ENCODE measurements at places on chromosomes 5 and 9.

GRCh38 chr5:35902046-35902672 is 36.3 kb downstream of the CAPSL start:
- DNase-seq: no peak

DNA sequence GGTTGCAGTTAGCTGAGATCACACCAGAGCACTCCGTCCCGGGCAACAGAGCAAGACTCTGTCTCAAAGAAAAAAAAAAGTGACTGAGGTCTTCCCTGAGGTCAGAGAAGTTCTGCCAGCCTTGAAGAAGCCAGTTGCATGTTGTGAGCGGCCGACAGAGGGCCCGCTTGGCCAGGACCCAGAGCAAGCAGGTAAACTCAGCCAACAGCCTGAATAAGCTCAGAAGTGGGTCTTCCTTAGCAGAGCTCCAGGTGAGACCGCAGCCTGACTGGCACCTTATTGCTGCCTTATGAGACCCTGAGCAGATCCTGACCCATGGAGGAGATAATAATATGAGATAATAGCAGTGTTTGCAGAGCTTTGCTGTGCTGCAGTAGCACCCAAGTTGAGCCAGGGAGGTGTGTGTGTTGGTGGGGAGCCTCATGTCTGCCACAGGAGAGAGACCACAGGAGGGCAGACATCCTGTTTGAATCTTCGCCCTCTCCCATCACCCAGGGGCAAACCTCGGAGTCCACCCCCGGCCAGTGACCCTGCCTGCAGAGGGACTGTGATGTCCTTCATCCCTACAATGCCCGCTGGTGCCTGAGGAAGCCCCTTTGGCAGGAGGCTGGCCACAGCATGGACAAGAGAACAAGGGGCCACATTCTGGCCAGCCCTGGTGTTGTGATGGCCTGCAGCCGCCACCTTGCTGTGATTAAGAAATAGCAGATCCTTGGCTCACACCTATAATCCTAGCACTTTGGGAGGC is 10.8 kb upstream of the BARX1 start:
- DNase-seq: no peak

- no peak for DNase-seq
Measured at GRCh38 chr9:88373045-88373444, 15.2 kb upstream of the SPIN1 start.

DNA sequence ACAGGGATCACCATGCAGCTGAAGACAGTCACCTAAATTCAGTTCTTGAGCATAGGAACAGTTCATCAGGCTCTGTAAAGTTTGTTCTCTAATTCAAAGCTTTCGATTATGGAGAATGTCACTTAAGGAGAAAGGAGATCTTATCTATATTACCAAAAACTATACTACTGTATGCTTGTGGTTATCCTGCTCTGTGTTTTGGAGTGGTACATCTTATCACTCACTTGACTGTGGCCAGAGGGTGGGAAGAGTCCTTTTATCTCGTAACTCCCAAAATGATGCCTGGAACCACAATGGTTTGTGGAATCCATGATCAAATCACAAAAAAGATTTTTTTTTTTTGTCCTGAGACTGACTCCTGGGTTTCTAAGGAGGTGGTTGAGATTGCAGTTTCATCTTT is 230.7 kb downstream of the COMMD10 start:
- DNase-seq: no peak

DNA sequence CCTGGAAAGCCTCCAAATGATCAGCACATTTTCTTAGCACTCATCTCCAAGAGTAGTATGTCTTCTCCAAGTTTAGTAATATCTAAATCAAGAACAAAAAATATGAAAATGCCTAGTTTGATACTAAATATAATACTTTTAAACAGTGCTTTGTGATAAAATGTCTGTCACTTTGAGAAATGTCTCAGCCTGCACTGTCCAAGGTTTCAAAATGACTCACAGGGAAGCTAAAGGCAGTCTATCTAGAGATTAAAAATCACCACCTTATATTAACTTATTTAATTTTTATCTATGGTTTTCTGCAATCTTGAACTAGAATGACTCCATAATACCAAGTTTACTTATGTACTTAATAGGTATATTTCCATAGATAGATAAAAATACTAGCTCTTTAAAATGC is 633.0 kb upstream of the C9orf72 start:
- no peak for DNase-seq

GRCh38 chr5:121189342-121190305 is 662.1 kb upstream of the FTMT start:
- DNase-seq: no peak

GRCh38 chr5:118894709-118895108 is 93.6 kb downstream of the DTWD2 start:
- no peak for DNase-seq

DNA sequence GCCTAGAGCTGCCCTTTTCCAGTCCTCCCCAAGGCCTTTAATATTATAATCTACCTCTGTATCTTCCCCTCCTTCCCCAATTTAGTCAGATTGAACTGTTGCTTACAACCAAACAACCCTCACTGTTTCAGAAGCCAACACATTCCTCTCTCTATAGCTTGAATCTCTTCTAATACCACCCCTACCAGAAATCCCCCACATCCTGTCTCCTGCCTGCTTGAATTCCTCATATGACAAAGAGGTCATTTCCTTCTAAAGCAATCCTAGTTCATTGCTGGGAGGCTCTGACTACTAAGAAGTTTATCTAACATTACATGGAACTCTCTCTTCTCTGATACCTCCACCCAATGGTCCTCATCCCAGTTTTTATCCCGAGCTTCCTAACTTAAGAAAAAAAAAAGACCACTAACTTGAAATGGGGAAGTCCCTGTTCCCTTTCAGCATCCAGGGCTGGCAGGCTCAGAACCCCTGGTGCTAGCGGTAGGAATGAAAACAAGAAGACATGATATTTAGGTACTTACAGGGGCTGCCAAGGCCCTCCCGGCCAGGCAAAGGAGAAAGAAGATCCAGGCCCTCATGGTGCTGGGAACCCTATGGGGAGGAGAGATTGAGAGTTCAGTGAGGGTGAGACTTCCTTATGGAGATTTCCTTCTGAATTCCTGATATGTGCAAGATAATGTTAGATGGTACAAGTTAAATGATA is 11.0 kb downstream of the SPARC start:
- no peak for DNase-seq

DNA sequence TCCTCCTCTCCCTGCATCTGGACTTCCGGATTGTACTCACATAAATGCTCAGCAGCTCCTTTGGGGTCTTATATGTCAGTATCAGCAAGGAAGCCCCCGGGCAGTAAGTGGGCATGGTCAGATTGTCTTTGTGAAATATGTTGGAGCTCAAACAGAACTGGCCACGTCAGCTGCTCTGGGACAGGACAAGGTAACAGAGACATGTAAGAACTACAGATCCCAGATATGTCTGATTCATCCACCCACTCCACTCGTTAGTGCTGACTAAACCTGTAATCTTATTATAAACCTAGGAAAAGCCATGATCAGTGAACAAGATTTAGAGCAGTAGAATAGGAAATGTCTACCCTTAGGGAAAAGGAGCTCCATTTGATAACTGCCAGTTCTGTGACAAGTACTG is 561.8 kb downstream of the CETN3 start:
- no peak for DNase-seq

GRCh38 chr9:134243778-134244467 is 79.6 kb upstream of the RNU6ATAC start:
- no peak for DNase-seq

- DNase-seq: no peak
Measured at GRCh38 chr5:56357426-56357825, 124.3 kb upstream of the ANKRD55 start.

GRCh38 chr9:15867988-15868387 is 315.1 kb downstream of the CCDC171 start:
- DNase-seq: no peak

- no peak for DNase-seq
Measured at GRCh38 chr5:171457208-171457981, 37.9 kb downstream of the FGF18 start.

DNA sequence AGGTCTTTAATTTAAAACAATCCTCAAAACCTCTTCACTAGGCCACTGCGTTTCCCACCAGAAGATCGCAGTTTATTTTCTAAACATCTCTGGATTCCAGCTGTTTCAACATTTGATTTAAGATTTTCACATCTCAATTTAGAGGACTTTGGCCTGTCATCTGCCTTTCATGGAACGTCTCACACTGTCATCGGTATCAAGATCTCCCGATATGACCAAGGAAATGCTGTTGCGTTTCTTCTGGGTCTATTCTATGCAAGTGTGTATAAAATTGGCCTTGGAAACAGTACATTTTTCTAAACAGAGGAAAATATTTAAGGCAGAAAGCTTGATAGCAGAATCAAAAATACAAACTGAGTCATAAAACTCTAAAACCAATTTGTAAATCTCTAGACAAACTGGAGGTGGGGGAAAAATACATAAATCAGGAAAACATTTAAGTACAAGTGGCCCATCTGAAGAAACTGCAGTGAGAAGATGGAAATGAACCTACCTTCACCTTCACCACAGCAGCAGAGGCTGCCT is 53.6 kb upstream of the SIMC1 start:
- DNase-seq: no peak

DNA sequence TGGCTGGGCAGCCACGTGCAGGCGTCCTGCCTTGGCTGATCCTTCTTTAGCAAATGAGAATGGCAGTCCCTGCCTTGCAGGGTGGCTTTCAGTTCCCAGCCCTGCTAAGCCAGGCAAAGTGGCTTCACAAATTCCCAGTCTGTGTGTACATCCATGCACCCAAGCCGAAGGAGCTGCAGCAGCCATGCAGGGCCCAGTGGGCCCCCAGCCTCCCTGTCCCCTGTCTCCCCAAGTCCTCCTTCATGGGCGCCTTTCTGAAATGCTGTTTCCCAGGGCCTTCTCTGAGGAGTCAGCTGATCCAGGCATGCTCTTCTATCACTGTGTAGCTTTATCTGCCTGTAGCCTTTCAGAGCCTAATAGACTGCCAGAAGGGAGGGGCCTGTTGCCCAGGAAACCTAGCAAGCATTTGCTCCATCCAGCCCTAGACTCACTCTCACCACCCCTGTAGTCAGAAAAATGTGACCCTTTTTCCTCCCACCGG is 47.4 kb upstream of the SHC3 start:
- no peak for DNase-seq

GRCh38 chr5:137666461-137666850 is 69.4 kb downstream of the KLHL3 start:
- DNase-seq: no peak

GRCh38 chr5:68456756-68457217 is 241.2 kb downstream of the PIK3R1 start:
- peak; percentile 96 for DNase-seq

GRCh38 chr5:172898218-172898842 is 60.9 kb upstream of the RPL26L1 start:
- DNase-seq: no peak

DNA sequence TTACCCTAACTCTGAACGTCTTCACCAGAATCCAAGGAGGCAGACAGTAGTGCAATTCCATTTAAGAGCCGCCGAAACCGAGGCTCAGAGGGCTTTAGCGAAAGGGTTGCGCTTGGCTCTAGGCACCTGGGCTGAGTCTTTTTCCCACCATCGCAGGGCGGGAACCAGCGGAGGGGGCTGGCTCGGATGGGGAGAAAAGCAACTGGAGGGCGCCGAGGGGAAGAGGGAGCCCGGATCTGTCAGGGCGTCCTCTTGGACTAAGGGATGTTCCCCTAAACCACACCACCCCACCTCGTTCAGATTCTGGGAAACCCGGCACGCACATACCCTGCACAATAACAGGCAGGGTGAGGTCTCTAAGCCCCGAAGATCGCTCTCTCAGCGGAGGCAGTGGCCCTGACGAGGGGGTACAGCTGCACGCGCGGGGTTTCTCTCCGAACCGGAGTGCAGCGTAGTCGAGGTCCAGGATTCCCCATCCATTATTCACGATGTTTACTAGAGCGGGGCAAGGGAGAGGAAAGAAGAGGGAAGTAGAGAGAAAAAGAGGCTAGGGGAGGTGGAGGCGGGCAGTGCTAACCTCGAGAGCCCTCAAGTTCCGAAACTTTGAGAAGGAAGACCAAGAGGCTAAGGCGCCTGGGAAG is 1.3 kb upstream of the POU4F3 start:
- no peak for DNase-seq

GRCh38 chr9:137683262-137683864 is 64.6 kb downstream of the EHMT1 start:
- no peak for DNase-seq

DNA sequence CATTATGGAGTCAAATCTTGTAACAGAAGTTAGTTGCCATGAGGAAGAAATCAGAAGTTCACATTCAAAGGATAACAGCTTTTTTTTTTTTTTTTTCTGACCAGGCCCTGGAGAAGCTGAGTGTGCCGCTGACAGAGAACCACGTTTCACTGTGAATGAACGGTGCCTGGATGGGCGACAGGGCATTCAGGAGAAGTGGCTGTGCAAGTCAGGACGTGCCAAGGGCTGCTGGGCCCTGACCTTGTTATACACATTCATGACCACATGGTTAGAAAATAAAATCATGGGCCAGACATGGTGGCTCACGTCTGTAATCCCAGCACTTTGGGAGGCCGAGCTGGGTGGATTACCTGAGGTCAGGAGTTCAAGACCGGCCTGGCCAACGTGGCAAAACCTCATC is 91.6 kb downstream of the ANKH start:
- no peak for DNase-seq

DNA sequence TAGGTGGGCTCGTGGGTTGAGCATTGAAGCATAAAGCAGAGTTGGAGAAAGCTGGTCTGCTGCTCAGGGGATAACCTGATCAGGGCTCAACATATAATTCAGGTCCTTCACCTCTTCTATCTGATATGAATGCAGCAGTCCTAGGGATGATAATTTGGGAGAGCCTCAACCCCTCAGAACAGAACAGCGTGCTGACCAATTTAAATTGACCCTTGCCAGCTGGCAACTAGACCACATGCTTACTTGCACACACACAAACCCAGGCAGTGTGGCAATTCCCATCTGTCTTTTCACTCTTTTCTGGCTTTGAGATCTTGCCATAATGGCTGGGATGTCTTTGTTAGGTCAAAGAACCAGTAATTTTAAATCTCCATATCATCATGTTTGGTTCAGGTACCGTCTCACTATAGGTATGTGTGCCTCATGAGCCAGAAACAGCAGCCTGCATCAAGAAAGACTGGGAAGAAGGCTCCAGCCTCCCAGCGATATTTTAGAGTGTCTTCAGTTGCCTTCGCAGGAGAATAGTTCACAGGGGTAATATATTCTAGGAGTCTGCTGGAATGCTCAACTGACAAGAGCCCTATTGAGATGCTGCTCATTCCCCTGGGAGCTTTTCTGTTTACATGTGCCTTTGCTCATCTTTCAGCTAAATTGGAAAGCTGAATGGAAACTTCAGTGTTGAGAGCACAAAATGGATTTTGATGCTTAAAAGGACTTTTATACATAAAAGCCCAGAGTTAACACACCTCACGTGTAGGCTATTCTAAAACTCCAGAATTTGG is 497.6 kb downstream of the RASEF start:
- DNase-seq: no peak

DNA sequence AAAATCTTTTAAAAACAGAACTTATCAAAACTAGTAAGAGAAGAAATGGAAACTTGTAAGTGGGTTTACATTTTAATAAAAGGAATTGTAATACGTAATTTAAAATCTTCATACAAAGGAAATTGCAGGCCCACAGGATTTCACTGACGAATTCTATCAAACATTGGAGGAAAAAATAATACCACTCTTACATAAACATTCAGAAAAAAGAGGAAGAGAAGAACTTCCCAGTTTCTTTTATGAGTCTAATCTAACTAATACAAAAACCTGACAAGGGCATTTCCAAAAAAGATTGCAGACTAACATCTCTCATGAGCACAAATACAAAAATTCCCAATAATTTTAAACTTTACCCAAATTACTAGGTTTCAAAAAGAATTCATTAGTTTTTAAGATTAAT is 149.0 kb downstream of the RANBP17 start:
- DNase-seq: no peak

GRCh38 chr5:158406884-158407823 is 548.2 kb upstream of the CLINT1 start:
- DNase-seq: no peak

- DNase-seq: no peak
Measured at GRCh38 chr5:100311806-100312205, 223.4 kb upstream of the FAM174A start.

Data from hematopoietic multipotent progenitor cell treated with erythropoietin and hydrocortisone succinate and interleukin-3 and kit ligand, for 17 days (in vitro differentiated cells).